SK-N-SH (cell line): ENCODE measurements at places on chromosomes 13 and 19.

DNA sequence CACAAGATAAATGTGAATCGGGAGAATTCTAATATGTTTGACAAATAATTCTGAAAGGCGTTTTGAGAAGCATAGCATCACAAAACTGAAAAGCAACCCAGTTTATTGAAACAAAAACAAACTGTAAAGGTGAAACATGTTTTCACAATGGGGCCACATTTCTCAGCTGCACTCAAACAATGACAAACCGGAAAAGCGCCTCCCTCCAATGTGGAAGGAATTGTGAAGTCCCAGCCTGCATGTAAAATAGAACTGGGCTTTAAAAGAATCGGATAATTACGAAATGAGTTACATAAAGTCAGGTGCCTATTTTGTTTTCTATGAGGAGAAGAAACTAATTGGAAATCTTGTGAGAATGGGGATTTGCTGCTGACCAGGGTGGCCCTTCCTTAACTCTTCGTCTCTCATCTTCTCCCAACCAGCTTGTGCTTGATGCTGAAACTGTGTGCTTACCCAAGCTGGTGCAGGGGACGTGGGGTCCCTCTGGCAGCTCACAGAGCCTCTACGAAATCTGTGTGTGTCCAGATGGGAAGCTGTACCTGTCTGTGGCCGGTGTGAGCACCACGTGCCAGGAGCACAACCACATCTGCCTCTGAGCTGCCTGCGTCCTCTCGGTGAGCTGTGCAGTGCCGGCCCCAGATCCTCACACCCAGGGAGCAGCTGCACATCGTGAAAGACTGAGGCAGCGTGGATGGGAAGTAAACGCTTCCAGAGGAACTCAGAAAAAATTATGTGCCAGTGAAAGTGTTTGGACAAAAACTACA, 109.4 kb downstream of the SACS start:
- DNase-seq, result no peak

- DNase-seq, result no peak
Measured at GRCh38 chr13:22107549-22107948, 436.7 kb downstream of the FGF9 start.

DNA sequence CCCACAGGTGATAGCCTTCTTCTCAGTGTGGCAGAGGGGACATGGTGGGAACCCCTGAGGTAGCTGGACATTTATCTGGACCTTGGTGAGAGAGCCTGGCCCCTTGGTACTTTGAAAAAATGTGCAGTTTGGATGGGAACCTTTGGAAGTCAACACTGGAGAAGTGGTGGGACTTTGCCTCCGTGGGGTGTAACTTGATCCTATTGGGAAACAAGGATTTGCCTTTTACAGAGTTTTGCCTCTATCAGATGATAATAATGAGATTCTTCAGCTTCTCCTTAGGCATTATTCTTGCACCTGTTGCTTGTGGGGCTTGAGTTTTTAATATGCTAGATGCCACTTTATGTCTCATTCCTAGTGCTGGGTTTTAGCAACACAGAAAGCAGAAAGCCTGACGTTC, 99.0 kb downstream of the ERCC5 start:
- no peak for DNase-seq

GRCh38 chr19:493391-494170, 2.7 kb upstream of the MADCAM1 start:
- DNase-seq, result no peak

DNA sequence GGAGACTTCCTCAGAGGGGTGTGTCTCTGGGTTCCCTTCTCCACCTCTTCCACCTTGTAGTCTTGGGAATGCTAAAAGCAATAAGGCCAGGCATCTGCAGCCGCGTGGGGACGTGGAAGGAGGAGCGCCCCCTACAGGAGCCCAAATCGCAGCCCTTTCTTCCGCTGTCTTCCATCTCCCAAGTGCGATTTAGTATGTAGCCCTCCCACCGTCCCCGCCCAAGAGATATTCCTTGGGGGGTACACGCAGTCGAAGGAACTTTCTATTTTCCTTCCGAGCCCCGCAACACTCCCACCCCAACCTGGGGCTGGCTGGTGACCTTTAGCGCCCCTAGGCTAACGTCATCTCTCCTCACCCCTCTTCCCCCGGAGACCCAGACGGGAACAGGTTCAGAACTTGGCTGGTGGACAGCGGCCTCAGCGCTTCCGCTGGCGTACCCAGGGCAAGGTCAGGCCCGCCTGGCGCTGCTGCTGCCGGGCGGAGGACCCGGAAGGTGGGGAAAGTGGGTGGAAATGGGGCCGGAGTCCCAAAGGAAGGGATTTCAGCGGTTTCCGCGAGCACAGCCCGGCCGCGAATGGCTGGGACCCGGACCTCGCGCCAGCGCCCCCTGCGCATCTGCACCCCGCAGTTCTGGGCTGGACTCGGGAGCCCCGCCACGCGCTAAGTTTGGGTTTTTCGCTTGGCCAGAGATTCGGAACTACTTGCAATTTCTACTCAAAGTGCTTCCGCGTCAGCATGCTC, 2.1 kb upstream of the PCDH8 start:
- peak; percentile 71 for DNase-seq

- DNase-seq, result peak; percentile 54
Measured at GRCh38 chr13:44575741-44576350, at the start of gene TSC22D1. TSS of gene TSC22D1 (minus strand) at chr13:44576330. CDS start at chr13:44576074, 256 bp downstream.

DNA sequence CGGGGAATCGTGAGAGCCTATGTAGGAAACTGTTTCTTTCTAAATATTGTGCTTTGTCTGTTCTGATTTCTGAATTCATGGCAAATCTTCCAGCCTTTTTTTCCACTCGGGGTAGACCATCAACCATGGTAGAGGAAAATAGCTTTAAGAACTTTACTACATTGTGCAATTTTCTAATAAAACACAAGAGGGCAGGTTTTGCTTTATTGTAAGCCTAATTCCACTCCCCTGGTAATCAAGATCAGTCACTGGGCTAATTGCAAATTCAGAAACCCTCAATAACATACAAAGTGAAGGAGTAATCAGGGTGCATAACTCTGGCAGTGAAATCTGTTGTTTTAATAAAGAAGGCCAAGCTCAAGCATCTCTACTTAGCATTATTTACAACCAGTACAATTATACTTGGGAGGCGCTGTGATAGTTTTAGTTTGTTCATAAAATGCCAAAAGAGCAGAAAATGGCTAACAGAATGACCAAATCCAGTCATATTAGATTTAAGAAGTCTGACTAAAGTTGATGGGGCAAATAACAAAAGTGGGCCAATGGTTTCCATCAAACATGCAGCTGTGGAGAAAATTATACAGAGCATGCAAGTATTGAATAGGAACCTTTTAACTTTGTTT, 43.8 kb downstream of the DCT start:
- DNase-seq, result peak; percentile 60

GRCh38 chr19:3274942-3275582, 50.6 kb downstream of the CELF5 start:
- no peak for DNase-seq

- no peak for DNase-seq
Measured at GRCh38 chr13:32282096-32282711, 33.0 kb downstream of the ZAR1L start.

DNA sequence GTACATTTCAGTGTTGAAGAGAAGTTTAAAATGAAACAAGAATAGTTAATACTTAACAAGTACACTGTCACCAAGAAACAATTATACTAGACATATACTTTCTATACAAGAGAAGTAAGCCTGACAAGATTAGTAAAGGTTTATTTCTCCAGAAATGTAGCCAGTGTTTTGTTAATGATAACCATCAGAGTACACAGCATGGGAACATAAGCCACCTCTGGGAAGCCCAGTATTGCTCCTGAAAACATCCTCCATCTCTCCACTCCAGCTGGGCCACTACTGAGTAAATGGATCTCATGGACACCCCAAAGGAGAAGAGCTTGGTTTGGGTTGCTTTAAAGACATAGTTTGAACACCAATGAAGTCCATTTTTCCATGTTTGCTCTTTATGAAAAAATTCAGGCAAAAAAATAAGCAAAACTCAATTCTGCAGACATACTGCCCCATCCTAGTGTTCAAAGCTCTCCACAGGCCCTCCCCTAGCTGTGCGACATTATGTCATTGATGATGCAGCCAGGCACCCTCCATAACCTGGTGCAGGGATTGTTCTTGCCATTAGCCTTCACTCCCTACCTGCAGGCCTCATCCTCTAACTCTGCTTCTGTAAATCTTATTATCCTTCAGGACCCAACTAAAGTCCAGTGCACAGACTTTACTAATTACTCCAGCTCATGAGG, 61.9 kb downstream of the LHFPL6 start:
- no peak for DNase-seq

GRCh38 chr13:21670006-21670882, 629 bp upstream of the FGF9 start:
- peak; percentile 62 for DNase-seq

- no peak for DNase-seq
Measured at GRCh38 chr19:28882818-28883217, 330.1 kb downstream of the UQCRFS1 start.

GRCh38 chr19:16106121-16106520, 5.6 kb upstream of the RAB8A start:
- no peak for DNase-seq

GRCh38 chr19:738509-739128, 12.3 kb upstream of the MISP start:
- DNase-seq, result no peak

GRCh38 chr19:6753178-6754031, 13.8 kb downstream of the SH2D3A start:
- peak; percentile 92 for DNase-seq

- DNase-seq, result no peak
Measured at GRCh38 chr13:100178309-100178708, 89.4 kb downstream of the PCCA start.

- DNase-seq, result no peak
Measured at GRCh38 chr19:49988433-49988832, 27.5 kb upstream of the SIGLEC11 start.

- no peak for DNase-seq
Measured at GRCh38 chr19:42202290-42202880, 15.1 kb downstream of the DEDD2 start.

GRCh38 chr19:4361152-4362046, 18.0 kb downstream of the MPND start:
- no peak for DNase-seq

DNA sequence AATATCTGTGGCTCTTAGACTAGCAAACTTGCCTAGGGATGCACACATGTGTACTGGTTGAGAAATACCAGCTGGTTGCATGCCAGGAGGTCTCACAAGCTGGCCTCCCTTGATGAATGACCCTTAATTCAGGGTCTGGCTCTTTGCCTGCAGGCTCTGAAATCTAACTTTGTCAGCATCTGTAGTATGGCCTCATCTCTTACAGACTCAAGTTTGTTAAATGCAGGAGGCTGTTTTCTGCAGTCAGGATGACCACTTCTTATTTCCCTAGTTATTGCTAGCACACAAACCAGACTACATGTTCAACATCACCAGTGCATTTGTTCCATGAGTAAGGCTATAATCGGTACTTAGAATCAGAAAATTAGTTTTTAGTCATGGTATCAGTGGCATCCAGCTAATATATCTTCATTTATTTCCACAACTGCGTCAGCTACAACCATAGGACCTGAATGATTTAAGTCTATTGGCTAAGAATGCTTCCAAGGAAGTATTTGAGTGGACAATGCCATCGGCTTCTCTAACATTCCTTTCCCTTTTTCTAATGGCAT, 23.3 kb upstream of the POSTN start:
- DNase-seq, result no peak

GRCh38 chr19:30497034-30497433, 124.8 kb downstream of the ZNF536 start:
- no peak for DNase-seq

- DNase-seq, result no peak
Measured at GRCh38 chr13:50758796-50759195, 84.7 kb downstream of the DLEU7 start.

DNA sequence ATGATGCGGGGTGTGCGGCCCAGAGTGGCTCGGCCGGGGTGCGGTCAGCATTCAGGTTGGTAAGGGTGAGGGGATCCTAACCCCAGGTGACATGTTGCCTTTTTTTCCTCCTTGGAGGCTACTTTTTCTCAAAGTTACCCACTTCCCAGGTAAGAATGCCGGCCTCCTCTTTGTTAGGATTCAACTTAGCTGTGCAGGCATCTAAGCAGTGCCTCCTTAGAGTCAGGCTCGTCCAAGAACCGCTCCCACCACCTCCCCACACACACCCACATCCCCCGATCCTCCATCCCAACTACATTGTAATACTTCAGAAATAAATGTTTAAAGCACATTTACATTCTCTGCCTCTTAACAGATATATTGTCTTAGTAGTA, 733 bp upstream of the ENOX1 start:
- no peak for DNase-seq

DNA sequence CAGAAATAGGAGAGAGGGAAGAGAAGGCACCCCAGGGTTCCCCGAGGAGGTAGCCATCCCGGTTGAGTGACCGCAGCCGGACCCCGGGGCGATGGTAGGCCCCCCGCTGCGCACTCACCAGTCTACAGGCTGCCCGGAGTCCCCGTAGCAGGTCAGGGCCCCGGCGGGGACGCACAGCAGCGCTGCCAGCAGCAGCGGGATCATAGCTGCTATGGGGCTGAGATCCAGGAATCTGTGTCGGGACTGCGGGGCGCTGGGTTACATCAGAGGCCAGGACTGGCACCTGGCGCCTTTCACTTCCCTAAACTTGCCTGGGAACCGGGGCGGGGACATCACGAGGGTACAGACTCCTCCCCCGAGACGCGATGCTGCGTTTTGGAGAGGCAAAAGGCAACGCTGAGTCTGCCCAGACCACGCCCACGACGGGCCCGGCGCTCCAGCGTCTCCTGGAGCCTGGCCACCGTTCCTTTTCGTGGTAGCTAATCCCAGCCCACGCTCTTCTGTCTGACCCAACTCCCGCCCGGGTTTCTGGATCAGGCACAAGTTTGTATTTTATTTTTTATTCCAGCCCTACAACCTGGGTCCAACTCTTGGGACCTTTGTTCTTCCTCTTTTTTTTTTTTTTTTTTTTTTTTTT, at the start of gene DNASE2:
DNASE2 (minus strand) TSS at position 278 of the 637 bp plus-strand sequence; CDS start at position 204, 74 bp downstream.
- peak; percentile 95 for DNase-seq

DNA sequence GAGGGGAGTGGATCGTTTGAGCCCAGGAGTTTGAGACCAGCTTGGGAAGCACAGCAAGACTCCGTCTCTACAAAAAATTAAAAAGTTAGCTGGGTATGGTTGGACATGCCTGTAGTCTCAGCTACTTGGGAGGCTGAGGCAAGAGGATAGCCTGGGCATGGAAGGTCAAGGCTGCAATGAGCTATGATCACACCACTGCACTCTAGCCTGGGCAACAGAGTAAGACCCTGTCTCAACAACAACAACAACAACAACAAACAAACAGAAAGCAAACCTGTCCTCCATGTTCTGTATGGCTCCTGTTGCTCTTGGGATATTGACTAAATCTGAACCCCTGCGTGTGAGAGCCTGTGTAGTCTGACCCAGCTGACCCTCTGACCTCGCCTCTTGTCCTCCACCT, 14.9 kb downstream of the CEBPA start:
- DNase-seq, result no peak

DNA sequence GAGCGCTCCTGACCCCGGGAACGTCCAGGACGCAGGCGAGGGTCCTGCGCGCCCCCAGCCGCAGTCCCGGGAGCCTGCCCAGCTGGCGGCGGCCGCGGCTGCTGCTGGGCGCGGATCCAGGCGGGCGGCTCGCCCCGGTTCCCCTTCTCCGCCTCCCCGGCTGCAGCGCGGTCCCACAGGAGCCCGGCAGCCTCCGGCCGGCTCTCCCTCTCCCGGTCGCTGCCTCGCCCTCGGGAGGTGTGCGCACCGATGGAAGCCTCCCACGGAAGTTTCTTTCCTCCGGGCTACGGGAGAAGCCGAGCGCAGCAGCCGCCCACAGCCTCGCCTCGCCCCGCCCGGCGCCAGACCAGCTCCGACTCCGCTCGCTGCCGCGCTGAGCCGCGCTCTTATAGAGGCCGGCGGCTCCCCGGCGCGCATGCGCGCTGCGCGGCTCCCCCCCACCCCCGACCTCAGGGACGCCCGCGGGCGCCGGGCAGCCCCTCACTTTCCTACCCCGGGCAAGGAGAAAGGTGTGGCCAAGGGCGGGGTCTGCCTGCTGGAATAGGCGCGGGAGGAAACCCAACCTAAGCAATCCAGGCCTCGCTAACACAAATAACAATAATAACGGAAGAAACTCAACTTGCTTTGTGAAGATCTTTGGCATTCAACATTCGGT, at the start of gene SHISA2:
SHISA2 (minus strand) TSS at position 360 of the 655 bp plus-strand sequence. CDS start 1,041 bp downstream, outside the sequence.
- DNase-seq, result peak; percentile 87
